Osteoblast (primary cell): ENCODE measurements at places on chromosomes 2 and 18. TPM values are rescaled to one million over a fixed set of nuclear protein-coding genes. Genes with fewer than 3 reads are reported as not detected.

ALK gene
- total RNA-seq = under 0.01 and 0.29 TPM in 2 replicates

DNA sequence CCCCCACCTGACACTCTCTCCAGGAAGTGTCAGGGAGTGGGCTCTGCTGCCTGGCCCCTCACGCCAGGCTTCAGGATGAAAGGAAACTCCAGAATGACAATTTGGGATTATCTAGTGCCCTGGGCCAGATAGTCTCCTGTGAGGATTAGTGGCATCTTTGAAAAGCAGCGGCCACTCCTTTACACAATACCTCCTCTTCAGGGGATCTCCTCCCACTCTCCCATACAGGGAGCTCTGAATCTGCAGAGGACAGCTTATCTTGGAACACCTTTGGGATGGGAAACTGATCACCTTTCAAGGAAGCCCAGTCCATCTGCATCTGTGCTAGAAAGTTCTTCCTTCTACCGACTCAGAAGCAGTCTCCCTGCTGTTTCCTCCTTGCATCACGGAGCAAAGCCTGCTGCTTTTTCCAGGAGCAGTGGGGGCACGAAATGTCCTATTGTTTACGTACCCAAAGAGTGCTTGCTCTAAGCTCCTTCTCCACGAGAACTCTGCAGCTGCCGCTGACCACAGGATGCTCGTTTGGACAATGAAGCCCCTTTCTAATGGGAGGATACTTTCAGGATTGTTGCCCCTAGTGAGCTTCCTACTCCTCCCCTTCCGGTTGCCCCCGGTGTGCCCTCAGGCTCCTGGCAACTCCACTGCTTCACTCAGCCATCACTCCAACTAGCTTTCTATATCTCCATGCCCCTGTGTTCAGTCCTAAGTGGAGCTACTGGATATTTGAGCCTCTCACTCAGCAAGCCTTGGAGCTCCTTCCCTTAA, 31.5 kb downstream of the SIX3 start:
- DNase-seq = peak; percentile 84
- H3K27ac ChIP-seq = no peak overlapping the region
- H3K27me3 ChIP-seq = peaks cover 13% of the 10 kb centered on the region
- peak overlapping the region; percentile 44 for H3K4me3 ChIP-seq
- H3K4me1 ChIP-seq = peaks cover 15% of the 10 kb centered on the region

DNA sequence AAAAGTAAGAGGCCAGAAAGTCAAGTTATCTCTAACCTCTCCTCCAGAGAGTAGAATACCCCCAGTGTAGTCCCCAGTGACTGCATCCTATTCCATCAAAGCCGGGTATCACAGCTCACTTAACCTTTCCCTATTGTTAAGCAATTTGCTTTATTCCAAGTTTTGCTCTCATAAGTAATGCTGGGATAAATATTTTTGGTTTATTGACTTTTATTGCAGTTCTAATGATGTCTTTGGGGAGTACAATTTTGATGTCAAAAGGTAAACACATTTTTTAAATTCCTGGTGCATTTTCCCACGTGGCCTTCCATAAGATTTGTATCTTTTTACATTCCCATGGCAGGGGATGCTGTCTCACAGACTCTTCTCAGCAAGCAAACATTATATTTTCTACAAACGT, 43.3 kb downstream of the CMPK2 start:
- no peaks in the 10 kb centered on the region for H3K27me3 ChIP-seq
- H3K4me3 ChIP-seq = no peak overlapping the region

DNA sequence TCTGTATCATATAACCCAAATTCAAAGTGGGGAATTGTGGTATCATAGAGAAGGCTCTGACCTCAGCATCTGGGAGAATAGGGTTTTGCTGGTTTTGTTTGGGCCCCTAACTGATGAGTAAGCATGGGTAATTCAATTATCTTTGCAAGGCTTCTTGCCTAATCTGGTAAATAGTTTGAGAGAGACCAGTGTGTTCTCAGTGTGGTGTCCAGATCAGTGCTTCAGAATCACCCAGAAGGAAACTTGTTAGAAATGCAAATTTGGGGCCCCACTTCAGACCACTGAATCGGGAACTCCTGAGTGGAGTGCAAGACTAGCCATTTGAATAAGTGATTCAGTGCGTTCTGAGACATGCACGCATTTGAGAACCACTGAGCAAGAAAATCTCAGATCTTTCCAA, 282.7 kb downstream of the EPHA4 start:
- H3K36me3 ChIP-seq = no peaks in the 10 kb centered on the region
- H3K4me3 ChIP-seq = no peak overlapping the region
- no peak overlapping the region for H3K27ac ChIP-seq

GRCh38 chr2:74429487-74430451, 8.2 kb downstream of the WDR54 start:
- peaks cover under 1% of the 10 kb centered on the region for H3K4me1 ChIP-seq
- no peak overlapping the region for H3K27ac ChIP-seq
- H3K27me3 ChIP-seq = no peaks in the 10 kb centered on the region
- peak; percentile 65 for DNase-seq
- H3K36me3 ChIP-seq = peaks cover 41% of the 10 kb centered on the region

- no peaks in the 10 kb centered on the region for H3K4me1 ChIP-seq
- no peaks in the 10 kb centered on the region for H3K27me3 ChIP-seq
- H3K27ac ChIP-seq = no peak overlapping the region
- no peaks in the 10 kb centered on the region for H3K36me3 ChIP-seq
- H3K4me3 ChIP-seq = no peak overlapping the region
Observed at GRCh38 chr2:88181511-88181910, 11.4 kb downstream of the THNSL2 start.

ANO7 gene
- 1.2 and 1.8 TPM in 2 replicates for total RNA-seq

DNA sequence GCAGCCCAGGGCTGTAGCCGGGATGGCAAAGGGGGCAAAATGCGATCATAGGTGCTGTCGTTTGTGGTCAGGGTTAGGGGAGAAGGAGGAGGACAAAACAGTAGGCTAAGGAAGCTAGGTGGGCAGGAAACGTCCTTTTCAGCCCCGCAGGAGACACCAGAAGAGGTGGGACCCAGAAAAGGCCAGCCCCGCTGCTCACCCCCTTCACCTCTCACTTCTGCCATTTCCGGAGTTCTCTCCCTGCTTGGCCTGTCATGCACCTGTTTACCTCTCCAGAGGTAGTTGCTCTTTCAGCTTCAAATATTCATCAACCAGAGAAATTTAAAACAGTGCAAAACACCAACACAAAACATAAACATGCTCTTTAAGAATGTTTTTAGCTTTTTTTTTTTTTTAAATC, 849 bp downstream of the AQP4 start:
- no peaks in the 10 kb centered on the region for H3K27me3 ChIP-seq
- no peak overlapping the region for H3K27ac ChIP-seq
- H3K36me3 ChIP-seq = no peaks in the 10 kb centered on the region
- no peak for DNase-seq

DNA sequence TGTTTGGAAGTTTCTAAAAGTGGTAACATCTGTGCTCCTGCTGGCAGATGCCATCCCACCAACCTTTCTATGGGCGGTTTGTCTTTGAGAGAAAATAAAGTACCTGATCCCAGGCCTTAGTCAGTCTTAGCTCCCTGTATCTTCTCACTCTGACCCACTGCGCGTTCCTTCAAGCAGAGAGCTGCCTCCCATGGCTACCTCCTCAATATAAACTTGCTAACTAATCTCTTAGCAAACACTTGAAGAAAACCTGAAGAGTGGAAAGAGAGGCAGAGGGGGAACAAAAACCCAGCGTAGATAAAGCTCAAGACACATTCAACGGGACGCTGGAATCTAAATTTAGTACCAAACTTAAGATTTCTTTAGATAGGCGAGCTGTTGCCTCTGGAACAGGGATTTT, 17.6 kb downstream of the ZEB2 start:
- DNase-seq = no peak
- no peak overlapping the region for H3K27ac ChIP-seq
- no peaks in the 10 kb centered on the region for H3K27me3 ChIP-seq
- no peak overlapping the region for H3K4me3 ChIP-seq

GRCh38 chr18:79846936-79847557, 49.3 kb downstream of the KCNG2 start:
- peaks cover 5% of the 10 kb centered on the region for H3K4me1 ChIP-seq
- no peak overlapping the region for H3K27ac ChIP-seq
- peak; percentile 66 for DNase-seq

MARCO gene
- not detected in 2 replicates for total RNA-seq

GRCh38 chr18:33761363-33761762, 183.3 kb downstream of the ASXL3 start:
- H3K36me3 ChIP-seq = no peaks in the 10 kb centered on the region
- no peak overlapping the region for H3K27ac ChIP-seq
- no peak overlapping the region for H3K4me3 ChIP-seq
- peaks cover 5% of the 10 kb centered on the region for H3K4me1 ChIP-seq
- no peak for DNase-seq

SNORC gene
- total RNA-seq = 0.72 and 0.88 TPM in 2 replicates

- H3K4me3 ChIP-seq = no peak overlapping the region
- no peaks in the 10 kb centered on the region for H3K27me3 ChIP-seq
- peak; percentile 5 for DNase-seq
- H3K4me1 ChIP-seq = no peaks in the 10 kb centered on the region
- H3K27ac ChIP-seq = no peak overlapping the region
- H3K36me3 ChIP-seq = no peaks in the 10 kb centered on the region
Observed at GRCh38 chr2:17429130-17429529, 89.1 kb downstream of the RAD51AP2 start.

ASTL gene
- not detected in 2 replicates for total RNA-seq

NOL4 gene
- not detected in 2 replicates for total RNA-seq

- H3K4me1 ChIP-seq = no peaks in the 10 kb centered on the region
- no peak overlapping the region for H3K27ac ChIP-seq
- no peaks in the 10 kb centered on the region for H3K36me3 ChIP-seq
- H3K27me3 ChIP-seq = peaks cover 37% of the 10 kb centered on the region
- no peak for DNase-seq
Observed at GRCh38 chr2:95020275-95021022, 5.1 kb upstream of the MAL start.

DNA sequence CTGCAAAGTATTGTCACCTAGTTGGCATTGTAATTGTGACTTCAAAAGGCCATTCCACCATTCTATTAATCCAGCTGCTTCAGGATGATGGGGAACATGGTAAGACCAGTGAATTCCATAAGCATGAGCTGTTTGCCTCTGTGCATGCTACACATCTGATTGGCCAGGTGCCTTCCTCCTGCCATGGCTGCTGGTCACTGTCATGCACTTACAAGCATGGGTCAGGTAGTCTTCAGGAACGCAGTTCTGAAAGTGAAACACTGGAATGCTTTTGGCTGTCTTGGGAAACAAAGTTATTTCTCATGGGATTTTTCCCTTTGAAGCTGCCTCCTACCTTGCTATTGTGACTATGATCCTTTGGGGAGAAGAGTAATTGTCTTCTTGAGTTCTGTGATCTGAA, 267.6 kb downstream of the GBX2 start:
- no peak for DNase-seq
- H3K4me3 ChIP-seq = no peak overlapping the region

DNA sequence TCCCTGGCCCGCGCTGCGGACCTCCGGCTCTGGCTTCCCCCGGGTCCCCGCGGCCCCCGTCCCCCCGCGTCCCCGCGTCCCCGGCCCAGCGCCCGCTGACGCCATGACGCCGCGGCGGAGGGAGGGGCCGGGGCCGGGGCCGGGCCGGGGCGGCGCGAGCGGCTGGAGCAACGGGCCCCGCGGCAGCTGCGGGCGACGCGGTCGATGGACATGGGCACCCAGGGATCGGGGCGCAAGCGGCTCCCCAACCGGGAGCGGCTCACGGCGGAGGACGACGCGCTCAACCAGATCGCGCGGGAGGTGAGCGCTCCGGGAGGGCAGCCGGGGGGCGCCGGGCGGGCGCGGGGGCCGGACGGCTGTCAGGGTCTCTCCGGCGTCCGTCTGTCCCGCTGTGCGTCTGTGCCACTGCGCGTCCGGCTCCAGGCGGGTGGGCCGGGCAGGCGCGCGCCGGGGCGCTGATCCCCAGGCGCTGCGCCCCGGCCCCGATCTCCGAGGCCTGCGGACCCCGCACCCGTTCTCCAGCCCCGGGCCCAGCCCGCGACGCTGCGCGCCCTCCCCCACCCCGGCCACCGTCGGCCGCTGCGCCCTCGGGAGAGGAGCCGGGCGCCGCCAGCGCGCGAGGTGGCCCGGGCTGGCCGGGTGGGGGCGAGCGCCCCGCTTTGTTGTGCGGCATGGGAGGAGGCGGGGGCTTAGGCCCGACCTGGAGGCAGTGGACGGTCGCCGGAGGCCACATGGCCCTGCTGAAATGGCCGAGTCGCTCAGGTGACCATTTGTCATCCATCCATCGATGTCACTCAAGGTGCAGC, at the start of gene LRRFIP1:
LRRFIP1 (plus strand) TSS at position 147 of the 806 bp plus-strand sequence; CDS start at position 205, 58 bp downstream.
- H3K27ac ChIP-seq = peak within 1 kb of the TSS; percentile 46
- no peaks in the 10 kb centered on the region for H3K36me3 ChIP-seq
- no peaks in the 10 kb centered on the region for H3K27me3 ChIP-seq

DNA sequence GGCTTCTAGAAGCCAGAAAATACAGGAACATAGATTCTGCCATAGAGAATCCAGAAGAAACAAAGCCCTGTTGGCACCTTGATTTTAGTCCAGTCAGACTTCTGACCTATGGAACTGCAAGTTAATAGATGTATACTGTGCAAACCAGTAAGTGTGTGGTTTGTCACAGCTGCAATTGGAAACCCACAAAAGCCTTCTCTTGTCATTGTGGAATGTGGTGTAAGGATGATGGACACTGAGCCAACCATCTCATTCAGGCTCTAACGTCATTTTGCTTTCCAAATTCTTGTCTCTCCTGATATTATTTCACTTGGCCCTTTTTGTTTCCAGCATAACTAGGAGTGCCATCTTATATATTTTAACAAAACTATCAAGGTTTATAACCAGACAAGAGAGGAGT, 369.5 kb upstream of the SMIM21 start:
- H3K27me3 ChIP-seq = no peaks in the 10 kb centered on the region
- no peak for DNase-seq
- H3K4me3 ChIP-seq = no peak overlapping the region
- no peaks in the 10 kb centered on the region for H3K4me1 ChIP-seq

ARPC2 gene
- 301 and 315 TPM in 2 replicates for total RNA-seq

ADAM23 gene
- under 0.01 and 0.29 TPM in 2 replicates for total RNA-seq

- peak overlapping the region; percentile 77 for H3K27ac ChIP-seq
- no peaks in the 10 kb centered on the region for H3K36me3 ChIP-seq
- H3K4me3 ChIP-seq = peak overlapping the region; percentile 10
- DNase-seq = no peak
- H3K4me1 ChIP-seq = peaks cover 43% of the 10 kb centered on the region
Observed at GRCh38 chr2:37377187-37377532, 32.7 kb downstream of the QPCT start.

DNA sequence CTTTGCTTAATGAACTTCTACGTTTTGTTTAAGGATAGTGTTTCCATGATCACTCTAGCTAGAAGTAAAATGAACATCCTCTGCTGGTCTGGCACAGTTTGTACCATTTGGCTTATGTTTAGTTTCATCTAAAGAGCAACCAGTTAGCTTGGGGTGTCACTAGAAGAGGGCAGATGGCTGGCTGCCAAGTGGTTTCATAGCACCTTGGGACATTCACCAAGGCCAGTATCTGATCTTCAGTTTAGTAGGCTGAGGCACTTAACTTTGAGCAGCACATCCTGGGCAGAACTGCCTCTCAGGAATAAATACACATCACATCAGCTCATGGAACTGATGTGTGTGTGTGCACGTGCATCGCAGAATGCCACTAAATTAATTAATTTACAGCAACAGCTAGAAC, 68.4 kb downstream of the NXPH2 start:
- H3K4me3 ChIP-seq = no peak overlapping the region
- peaks cover 23% of the 10 kb centered on the region for H3K4me1 ChIP-seq
- no peaks in the 10 kb centered on the region for H3K36me3 ChIP-seq
- no peak overlapping the region for H3K27ac ChIP-seq
- DNase-seq = no peak

LINC00305 gene
- total RNA-seq = not detected in 2 replicates

LYPD1 gene
- total RNA-seq = 2.5 and 5.9 TPM in 2 replicates
